ENCODE measurements at places on chromosomes 2 and 18.

GRCh38 chr2:55063226-55063625, 13.0 kb upstream of the RTN4 start:
- no peak for DNase-seq

DNA sequence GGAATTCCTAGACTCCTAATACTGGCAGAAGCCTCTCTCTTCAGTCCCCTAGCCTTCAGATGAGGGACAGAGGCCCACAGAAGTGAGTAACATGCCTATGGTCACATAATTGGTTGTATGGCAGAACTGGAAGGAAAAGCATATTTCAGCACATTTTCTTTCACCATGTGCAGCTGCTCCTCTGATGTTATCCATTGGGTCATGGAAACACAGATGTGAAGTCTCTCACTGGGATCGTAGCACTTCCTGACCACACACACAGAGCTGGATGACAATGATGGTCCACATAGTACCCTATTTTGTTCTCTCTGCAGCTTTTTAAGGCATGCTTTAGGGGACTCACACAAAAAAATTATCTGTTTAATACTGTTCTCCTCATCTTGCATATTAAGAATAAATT, 24.5 kb downstream of the MYO3B start:
- DNase-seq = no peak

DNA sequence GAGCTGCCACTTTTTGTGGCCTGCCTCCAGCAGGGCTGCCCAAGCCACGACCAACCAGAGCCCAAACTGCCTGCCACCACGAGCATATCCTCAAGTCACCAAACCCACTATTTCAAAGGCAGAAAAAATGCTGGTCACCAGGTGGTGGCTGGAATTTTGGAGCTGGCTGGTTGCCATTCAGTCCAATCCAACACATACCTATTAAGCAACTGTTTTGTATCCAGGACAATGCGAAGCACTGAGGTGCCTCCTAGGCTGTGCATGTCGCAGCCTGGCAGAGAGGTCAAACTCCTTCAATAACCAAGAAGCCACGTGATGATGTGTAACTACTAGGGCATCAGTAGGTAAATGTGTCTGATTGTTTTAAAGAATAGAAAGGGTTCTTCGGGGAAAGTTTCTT, 108.3 kb upstream of the PPP1CB start:
- no peak for DNase-seq

GRCh38 chr2:88626171-88627054, 851 bp downstream of the EIF2AK3 start:
- DNase-seq = peak; percentile 43

DNA sequence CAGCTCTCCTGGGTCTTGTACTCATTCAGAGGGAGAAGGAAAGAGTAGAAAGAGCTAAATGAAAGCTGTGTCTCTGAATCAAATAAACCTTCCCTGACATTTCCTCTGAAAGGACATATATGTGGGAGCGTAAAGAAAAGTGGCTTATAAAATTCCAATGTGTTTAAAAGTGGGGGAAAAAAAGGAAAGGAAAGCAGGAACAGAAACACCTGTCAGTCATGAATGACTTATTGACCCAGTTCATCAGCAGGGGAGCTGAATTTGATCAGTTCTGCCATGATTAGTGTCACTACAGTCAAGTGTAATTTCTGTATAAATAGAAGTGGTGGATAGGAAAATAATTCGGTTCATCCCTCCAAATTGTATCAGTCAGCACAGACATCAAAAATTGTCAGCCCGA, 382.5 kb downstream of the ERBB4 start:
- DNase-seq = no peak
